Hindlimb muscle (tissue), 1 donor: ENCODE measurements at places on chromosomes 6 and 20. TPM values are rescaled to one million over a fixed set of nuclear protein-coding genes. Genes with fewer than 3 reads are reported as not detected.

DNA sequence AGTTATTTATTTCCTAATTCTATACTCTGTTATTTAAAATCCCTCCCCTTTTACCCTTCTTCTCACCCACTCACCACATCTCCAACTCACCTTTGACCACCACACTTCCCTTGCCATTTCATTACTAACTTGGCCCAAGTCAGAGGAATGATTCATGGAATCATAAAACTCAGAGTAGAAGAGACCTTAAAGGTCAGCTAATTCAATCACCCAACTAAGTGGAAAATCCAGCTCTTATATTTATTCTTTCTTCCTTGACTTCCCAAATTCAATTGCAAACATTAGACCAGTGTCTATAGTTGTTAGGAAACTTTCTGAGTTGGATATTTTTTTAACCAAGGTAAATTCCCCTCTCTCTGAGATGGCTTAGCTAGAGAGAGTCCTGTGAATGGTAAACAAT is 26.5 kb upstream of the HEY2 start:
- DNase-seq = no peak

DNA sequence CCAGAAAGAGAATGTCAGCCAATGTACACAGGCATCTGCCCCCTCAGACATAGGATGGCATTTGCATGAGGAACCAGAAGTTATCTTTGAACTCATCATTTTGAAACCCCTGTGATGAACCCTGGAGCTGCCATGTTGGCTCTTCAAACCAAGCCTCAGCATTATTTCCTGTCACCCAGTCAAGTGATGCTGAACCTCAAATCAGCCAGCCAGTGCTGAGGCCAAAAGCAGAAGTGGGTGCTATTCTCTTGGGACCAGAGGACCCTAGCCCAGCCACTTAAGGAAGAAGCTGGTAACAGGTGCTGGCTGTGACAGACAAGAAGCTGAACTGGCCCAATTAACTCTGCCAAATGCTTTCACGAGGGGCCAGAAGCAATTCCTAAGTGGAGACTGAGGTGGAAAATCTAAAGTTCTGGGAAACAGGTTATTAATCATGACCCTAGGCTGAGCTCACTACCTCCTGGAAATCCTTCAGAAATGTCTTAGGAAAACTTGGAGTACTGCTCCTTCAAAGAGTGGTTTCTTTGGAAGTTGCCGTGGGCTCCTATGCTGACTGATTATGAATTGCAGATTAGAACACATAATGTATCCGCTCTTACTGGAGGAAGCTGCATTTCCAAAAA is 4.0 kb downstream of the PKIG start:
- no peak for DNase-seq

GRCh38 chr6:162271922-162272321 is 455.6 kb downstream of the PRKN start:
- no peak for DNase-seq

DNA sequence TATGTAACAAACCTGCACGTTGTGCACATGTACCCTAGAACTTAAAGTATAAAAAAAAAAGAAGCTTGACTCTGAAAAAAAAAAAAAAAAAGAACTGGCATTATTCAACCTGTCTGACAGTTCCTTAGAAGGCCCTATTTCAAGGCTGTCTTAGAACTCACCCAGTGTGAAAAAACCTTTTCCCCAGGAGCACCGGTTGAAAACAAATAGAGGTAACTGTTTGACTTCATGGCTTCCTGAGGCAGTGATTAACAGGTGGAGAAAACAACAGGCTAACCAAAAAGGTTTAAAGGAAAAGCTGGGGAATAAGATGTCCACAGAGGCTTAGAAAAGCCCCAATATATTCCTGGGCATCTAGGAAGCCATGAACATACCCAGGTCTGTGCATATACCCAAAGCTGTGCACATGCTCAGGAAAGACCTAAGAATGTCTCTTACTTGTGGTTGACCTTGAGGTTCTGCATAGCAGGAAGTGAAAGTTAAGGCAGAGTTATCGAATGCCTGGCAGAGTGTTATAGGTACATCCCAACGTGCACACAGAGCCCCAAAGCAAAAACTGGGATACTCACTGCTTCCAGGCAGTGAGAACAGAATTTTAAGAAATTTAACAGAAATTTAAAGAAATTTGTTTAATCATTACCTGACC is 7.0 kb downstream of the UQCC1 start:
- no peak for DNase-seq

DNA sequence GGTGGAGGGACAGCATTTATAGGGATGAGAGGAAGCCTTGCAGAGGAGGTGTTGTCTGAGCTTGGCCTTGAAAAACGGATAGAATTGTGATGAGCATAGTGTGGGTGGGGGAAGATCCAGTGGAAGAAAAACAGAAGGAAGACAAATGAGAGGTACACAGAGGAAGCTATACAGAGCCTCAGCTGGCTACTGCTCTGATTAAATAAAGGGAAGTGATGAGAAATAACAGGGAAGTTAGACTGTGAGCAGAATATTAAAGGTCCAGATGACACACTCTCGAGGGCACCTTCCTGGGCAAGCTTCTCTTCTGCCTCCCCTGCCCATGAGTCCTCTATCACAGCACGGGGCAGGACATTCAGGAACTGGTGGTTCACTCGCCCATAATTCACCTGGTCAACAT is 182.3 kb downstream of the KIF16B start:
- no peak for DNase-seq

The GPR63 gene
- 3.3 TPM for polyA plus RNA-seq

DNA sequence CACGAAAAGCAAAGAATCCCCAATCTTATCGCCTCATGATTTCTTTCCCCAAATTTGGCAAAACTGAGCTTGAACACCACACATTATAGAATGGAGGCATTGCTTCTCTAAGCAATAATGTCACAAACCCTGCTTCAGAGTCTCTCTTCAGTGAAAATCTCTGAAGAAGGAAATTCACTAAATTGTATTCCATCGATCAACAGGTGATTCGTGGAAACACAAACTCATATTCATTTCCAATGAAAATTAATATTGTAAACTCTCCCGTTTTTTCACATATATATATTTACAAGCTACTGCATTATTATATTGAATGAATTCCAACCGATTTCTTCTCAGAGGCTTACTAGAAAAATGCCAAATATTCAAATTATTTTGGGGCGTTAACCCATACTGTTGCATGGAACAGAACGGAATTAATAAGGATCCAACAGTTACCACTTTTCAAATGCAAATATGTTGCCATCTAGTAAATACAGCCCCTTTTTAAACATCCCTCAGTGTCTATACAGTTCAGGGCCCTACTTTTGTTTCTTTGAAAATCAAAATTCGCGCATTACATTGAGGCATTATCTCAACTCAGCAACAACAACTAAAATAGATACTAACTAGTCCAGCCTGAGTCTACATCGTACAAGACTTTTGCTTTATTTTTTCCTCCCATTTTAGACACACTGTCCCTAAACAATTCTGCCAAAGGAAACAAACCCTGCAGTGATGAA is 1.3 kb downstream of the KIF13A start:
- DNase-seq = no peak

DNA sequence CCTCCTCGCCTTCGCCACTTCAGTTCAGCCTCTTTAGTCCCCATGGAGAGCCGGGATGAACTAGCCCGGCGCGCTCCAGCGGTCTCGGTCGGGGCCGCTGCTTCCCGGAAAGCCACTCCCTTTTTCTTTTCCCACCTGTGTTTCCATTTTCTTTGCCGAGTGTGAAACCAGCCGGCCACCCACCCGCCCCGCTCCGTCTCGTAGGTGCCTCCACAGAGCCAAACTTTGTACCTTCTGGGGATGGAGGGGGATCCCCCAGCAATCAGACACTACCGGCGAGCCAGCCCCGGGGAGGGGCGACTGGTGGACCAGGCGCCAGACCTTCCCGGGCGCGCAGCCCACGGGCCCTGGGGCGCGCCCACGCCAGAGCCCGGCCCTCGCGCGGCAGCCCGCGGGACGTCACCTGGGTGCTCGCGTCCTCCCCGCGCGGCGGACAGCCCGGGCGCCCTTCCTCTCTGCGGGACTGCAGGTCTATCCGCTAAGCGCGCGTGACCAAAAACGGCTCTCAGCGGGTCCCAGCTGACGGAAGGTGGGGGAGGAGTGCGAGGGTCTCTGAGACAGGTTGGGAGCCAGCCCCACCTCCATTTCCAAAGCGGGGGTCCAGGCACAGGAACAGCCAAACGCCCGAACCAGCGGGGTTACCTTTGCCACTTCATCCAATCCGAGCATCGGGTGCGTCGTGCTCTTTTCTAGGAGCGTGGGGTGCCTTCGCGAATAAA is at the start of gene MCHR2:
Gene MCHR2, minus strand, starts transcription at position 691 of the 719 bp plus-strand sequence. CDS start 38,076 bp downstream, outside the sequence.
- no peak for DNase-seq

DNA sequence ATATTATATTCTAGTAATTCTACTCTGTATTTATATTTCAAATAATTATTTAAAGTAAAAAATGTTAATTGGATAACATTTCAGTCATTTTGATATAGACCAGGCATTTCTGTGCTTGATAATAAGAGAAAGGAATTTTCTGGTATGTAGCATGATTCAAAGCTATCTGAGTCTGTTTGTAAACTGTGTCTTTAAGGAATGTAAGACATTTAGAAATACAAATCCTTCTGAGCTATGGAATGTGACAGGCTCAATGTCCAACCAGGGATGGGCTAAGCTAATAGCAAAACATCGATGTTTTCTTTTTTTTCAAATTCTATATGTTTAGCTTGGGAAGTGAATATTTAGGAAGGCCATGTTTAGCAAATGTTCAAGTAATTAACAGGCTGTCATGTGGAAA is 41.5 kb upstream of the FAM83B start:
- DNase-seq = no peak

- DNase-seq = no peak
Measured at GRCh38 chr6:70843328-70843918, 113.4 kb downstream of the B3GAT2 start.

DNA sequence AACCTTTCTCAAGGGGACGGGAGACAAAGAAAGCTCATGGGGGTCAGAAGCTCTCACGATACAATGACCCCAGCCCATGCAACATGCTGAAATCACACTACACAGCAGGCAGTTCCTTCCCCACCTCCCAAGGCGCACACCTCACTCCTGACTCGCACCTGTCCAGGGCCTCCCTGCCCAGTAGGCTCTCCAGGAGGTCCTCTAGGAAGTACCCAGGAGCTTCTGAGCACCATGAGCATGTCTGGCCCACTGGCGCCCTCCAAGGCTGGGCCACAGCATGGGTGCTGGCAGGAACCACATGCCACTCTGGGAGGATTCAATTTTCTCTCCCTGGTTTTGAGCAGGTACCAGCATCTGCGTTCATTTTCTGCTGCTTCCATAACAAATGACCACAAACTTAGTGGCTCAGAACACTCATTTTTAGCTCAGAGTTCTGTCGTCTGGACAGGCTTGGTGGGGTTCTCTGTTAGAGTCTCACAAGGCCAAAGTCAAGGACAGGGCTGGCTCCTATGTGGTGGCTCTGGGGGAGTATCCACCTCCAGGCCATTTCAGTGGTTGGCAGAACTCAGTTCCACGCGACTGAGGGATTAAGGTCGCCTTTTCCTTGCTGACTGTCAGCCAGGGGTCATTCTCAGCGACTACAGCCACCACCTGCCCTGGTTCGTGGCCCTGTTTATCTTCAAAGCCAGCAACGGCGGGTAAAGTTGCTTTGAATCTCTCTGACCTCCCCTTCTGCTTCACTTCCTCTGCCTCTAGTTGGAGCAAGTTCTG is 32.7 kb downstream of the ACSS1 start:
- DNase-seq = no peak

DNA sequence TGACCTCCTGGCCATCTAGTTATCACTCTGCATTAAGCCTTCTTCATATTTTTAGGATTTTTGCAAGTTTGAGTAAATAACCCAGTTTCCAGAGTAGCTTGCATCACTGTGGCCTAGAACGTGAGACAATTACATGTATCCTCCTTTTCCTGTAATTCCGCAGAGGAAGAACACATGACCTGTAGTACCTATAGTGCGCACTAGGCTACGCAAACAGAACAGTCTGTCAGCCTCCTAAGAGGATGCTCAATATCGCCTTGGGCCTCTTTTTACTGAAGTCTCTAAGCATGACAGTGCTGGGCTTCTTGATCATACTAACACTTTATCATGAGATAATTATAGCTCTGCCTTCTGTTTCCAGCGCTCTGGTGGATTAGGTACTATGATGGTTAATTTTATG is 20.2 kb upstream of the NR2E1 start:
- DNase-seq = no peak
